Right forelimb (tissue), 1 donor: ENCODE measurements at places on chromosomes 1 and 21.
A peak's percentile ranks its signal among the peaks of the same experiment; 100 is the strongest.

DNA sequence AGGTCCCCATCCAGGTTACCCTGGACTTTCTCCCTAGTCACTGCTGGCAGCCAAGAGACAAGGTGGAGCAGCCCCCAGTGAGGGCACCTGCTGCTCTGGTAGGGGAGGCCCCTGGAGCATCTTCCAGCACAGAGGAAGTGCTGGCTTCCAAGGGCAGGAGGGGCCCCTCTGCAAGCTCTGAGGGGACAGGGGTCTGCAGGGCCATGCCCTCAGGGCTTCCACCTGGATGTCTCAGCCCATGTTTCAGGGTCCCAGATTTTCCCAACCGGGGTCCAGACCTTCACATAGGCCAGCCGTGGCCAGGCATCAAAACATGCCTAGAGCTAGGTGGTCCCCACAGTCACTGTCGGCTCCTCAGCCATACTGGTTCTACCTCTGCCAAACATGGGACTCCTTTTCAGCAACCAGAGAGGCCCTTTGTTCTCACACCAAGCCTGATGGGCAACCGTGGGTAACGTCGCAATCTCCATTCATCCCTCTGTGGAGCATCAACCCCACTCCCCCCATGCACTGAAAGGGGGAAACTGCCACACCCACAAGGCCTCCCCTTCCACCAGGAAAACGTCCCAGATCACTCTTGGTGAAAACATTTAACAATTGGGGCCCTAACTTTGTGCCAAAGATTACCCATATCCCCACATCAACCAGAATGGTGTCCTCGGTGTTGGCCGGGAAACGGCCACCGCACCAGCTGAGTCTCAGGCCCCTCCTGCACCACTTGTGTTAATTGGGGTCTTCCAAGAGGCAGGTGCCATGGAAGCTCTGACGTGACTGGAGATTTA lies 1.9 kb upstream of the COL6A2 start:
- peak; percentile 22 for DNase-seq

- no peak for DNase-seq
Measured at GRCh38 chr1:61593331-61593730, 131.6 kb downstream of the TM2D1 start.

GRCh38 chr1:175171036-175171913 lies 21.3 kb downstream of the KIAA0040 start:
- no peak for DNase-seq

- no peak for DNase-seq
Measured at GRCh38 chr1:109796484-109797302, 33.0 kb upstream of the EPS8L3 start.

GRCh38 chr21:41766883-41767605 lies at the start of gene RIPK4:
Gene RIPK4, minus strand, starts transcription at chr21:41767052. Its CDS starts 11 bp downstream, at chr21:41767041.
- no peak for DNase-seq

GRCh38 chr1:95371666-95372282 lies 137.8 kb downstream of the RWDD3 start:
- no peak for DNase-seq
